ENCODE measurements at places on chromosomes 11 and 22.

- DNase-seq = no peak
These were observed 25.8 kb downstream of the DDIAS start for GRCh38 chr11:82927264-82927880.

DNA sequence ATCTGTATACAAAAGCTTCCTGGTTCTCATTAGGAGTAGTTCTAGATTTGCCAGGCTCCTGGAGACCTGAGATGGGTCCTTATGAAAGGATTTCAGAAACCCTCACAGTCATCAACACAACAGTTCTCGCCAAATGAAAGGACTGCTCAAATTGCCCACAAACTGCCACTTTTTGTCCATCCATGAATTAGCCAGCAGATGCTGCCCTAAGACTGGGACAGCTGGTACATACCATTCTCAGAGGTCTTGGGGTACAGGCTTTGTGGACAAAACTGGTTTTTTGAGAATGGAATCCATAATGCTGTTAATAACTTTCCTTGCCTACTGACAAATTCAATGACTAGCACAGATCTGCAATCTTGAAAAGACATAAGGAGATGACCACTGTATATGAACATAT, 23.4 kb upstream of the BDNF start:
- no peak for DNase-seq

DNA sequence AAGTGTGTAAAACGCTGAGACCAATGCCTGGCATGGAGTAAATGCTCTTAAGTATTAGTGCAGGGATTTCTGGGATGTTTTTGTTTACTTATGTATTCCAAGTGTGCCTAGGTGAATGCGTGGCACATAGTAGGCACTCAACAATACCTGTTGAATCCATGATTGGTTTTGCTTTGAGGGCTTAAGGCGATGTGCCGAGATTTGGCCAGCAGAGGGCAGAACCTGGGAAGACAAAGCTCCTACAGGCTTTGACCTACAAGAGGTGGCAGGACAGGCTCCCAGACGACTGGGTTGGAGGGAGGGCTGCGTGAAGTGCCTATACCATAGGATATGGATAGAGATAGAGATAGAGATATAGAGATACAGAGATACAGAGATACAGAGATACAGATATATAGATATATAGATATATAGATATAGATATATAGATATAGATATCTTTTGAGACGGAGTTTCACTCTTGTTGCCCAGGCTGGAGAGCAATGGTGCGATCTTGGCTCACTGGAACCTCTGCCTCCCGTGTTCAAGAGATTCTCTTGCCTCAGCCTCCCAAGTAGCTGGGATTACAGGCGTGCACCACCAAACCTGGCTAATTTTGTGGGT, 13.9 kb downstream of the KCNE3 start:
- DNase-seq = peak; percentile 50

DNA sequence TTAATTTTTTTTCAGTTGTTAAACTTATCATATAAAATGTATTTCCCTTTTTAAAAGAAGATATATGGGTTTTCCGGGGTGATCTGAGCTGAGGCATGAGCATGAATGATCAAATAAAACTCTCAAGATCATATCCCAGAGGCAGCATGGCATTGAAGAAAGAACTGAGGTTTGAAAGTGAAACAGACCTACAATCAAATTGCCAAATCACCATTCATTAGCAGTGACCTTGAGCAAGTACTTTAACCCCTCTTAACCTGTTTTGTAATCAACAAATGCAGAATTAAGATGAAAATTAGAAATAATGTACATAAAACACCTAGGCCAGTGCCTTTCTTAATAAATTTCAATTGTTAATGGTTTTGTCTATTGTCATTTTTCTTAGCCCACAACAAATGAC, 116.0 kb downstream of the RBFOX2 start:
- no peak for DNase-seq

All from activated T-cell treated with anti-CD3 and anti-CD28 coated beads for 1 hour (primary cell).